ENCODE measurements at places on chromosomes 7 and 10.

DNA sequence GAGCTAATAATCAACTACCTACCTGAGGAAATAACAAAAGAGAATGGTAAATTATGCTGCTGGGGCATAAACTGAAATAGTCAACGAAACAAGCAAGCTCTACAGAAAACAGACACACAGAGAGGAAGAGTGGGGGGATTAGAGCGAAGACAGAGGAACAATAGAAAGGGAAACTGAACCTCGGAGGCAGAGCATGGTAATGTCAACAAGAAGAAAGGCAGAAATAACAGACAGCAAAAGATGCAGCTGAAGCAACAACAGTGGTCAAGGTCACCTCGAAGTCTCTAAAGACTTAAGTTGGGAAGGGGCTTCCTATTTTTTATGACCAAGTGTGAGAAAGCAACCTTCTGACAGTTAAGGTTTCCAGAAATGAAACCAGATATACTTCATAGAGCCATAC, 177.0 kb downstream of the ZNF438 start:
- DNase-seq: no peak

DNA sequence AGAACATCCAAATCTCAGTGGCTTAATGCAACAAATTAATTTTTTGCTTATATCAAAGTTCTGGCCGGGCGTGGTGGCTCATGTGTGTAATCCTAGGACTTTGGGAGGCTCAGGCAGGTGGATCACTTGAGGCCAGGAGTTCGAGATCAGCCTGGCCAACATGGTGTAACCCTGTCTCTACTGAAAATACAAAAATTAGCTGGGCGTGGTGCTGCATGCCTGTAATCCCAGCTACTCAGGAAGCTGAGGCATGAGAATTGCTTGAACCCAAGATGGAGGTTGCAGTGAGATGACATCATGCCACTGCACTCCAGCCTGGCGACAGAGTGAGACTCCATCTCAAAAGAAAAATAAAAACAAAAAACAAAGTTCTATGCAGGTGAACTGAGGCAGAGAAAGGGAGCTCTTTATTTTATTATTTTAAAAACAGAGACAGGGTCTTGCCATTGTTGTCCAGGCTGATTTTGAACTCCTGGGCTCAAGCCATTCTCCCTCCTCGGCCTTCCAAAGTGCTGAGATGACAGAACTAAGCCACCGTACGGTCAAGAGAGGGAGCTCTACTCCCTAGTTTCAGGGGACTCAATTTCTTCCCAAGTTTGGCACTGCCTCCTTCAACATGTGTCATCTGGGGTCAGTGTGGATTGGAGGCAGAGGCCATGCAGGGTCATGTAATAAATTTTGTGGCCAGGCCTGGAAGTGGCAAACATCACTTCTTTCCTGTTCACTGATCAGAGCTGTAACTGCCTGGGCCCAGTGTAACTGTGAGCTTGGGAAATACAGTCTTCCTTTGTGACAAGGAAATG, 2.4 kb downstream of the ADCK2 start:
- peak; percentile 40 for DNase-seq

DNA sequence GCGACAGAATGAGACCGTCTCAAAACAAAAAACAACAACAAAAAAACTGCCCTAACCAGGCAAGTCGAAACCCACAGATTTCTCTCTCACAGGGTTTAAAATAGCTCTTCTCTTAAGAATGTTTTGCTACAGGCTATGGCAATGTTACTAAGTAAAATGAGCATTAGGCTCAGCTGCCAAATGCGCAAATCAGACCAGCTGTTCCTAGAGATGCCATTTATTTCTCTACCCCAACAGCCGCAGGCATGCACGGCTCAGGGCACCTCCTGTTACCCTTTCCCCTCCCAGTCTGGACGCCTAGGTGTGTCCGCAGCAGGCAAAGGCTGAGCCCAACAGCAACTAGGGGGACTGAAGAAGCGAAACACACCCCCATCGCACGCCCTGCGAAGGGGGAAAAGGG, 168.3 kb upstream of the MBL2 start:
- DNase-seq: no peak

- DNase-seq: no peak
These were observed 66.6 kb downstream of the PWWP2B start for GRCh38 chr10:132463333-132464255.

DNA sequence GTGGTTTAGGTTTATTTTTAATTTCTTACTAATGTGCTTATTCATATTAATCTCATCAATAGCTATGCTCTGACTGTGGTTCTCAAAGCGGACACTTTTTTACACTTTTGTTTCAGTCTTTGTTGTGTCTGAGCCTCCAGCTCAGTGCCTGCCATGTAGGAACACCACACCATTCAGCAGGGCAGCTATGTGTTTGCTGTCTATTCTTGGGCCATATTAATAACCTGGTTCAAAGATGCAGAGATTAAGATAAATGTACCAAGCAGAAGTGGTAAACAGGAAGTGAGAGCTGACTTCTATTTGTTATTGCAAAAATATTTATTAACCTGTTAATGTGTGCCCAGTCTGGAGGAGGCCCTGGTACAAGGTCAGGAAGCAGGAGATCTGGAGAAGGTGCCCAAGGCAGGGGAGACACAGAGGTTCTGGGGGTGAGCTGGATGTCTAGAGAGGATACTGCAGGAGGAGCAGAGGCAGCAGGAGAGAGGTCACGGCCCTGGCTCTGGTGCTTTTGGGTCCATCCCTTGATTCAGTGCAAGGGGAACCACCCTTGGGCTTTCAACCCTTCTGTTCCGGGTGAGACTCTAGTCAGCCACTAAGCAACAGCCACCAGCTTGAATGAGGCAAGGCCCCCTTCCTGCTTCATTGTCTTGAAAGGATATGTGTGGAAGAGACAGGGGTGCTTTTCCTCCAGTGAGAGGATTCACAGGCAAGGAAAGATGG, 1.9 kb downstream of the TBXAS1 start:
- DNase-seq: no peak

GRCh38 chr7:93902777-93903423, 3.5 kb upstream of the GNGT1 start:
- DNase-seq: no peak

DNA sequence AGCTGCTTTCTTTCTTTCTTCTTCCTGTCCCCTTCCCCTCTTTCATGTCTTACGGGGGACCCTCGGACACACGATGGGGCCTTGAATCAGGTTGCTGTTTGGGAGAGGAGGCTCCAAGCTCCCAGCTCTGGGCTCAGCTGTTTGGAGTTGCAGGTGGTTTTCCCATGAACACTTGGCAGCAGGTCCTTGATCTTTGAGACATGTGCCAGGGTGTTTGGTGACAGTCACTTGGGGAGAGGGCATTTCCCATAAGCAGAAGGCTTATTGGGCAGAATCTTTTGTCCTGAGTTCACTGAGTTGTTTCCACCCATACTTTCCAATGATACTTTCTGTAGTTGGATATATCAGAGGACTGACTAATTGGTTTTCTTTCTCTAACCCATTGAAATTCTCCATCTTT, 104.7 kb upstream of the SH2B2 start:
- no peak for DNase-seq

DNA sequence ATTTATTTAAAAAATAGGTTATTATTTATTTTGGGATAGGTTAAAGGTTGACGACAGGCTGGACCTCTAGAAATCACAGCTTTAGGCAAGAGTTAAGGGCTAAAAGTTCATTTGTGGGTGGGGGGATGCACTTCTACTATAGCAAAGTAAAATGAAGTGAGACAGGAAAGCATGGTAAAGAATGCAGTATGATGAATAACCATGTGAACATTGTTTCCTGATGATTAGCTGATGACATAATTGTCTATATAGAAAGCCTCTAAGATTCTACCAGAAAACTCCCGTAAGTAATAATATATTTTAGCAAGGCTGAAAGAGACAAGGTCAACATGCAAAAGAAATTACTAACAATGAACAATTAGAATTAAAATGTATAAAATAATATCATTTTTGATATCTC, 25.7 kb upstream of the PRSS37 start:
- DNase-seq: no peak

All from brain (organoid and tissue), 16 donors.